H1 (cell line): ENCODE measurements at places on chromosomes 13 and 19. TPM values are rescaled to one million over a fixed set of nuclear protein-coding genes. Genes with fewer than 3 reads are reported as not detected.

DNA sequence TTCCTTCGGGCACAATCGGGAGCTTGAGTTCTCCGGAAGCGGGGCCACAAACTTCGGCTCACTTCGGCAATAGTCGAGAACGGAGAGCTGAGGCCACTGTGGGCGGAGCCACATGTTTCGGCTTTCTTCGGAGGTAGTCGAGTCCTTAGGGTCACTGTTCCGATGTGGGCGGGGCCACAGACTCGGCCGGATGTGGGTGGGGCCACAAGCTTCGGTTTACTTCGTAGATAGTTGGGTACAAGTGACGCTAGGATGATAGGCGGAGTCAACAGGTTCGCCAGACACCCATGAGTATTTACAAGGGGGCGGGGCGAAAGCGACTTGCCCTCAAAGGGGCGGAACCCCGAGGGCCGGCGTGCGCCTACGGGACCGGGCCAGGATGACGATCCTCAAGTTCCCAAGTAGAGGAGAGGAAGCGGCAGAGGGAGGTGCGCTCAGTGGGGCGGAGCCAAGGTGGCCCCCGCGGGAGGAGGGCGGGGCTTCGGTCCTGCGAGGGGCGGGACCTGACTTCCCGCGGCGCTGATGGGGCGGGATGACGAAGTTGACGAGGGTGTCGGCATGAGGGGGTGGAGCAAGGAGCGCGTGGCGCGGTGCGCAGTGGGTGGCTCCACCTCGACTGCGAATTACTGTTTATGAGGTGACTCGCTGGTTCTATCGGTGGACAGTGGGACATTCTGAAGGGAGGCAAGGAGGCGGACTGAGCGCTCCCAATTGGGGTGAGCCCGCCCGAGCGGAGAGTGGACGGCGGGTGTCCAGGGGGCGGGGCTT lies 539 bp upstream of the MBOAT7 start:
- peak; percentile 100 for DNase-seq

DNA sequence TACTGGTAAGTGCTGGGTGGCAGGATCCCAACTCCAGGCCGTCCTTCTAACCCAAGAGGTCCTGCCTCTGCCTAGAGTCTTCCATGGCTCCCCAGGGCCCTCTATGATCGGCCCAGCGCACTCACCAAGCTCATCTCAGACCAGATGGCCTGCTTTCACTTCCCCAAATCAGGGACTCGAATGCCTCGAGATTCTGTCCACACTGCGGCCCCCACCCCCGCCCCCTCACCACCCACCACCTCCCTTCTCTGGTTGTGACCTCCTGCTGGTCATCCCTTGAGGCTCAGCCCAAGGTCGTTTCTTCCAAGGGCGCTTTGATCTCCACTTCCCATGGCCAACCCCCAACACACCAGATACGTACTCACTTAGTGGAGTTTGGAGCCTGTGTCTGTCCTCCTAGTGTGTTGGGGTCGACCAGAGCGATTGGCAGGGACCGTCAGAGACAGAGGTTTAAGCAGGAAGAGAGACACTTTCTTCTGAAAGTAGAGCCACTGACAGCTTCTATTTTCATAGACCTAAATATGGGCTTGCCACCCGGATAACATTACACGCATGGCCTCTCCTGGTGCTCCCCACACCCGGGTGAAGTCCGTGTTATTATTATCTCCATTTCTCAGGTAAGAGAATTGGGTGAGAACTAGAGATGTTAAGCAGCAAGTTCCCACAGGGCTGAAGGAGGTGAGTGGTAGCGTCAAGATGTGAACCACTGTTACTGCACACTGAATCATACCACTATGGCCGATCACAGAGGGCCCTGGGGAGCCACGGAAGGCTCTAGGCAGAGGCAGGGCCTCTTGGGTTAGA lies at the start of gene FCER2:
Gene FCER2 (minus strand): TSS at position 478 of the 804 bp plus-strand sequence. CDS start 2,371 bp downstream, outside the sequence.
- DNase-seq = no peak

GRCh38 chr13:76406243-76406642 lies 480.0 kb downstream of the KCTD12 start:
- DNase-seq = no peak

GRCh38 chr19:1474765-1475351 lies 4.2 kb downstream of the C19orf25 start:
- DNase-seq = no peak

GRCh38 chr19:10291554-10292205 lies 1.9 kb downstream of the ICAM5 start:
- DNase-seq = no peak

DNA sequence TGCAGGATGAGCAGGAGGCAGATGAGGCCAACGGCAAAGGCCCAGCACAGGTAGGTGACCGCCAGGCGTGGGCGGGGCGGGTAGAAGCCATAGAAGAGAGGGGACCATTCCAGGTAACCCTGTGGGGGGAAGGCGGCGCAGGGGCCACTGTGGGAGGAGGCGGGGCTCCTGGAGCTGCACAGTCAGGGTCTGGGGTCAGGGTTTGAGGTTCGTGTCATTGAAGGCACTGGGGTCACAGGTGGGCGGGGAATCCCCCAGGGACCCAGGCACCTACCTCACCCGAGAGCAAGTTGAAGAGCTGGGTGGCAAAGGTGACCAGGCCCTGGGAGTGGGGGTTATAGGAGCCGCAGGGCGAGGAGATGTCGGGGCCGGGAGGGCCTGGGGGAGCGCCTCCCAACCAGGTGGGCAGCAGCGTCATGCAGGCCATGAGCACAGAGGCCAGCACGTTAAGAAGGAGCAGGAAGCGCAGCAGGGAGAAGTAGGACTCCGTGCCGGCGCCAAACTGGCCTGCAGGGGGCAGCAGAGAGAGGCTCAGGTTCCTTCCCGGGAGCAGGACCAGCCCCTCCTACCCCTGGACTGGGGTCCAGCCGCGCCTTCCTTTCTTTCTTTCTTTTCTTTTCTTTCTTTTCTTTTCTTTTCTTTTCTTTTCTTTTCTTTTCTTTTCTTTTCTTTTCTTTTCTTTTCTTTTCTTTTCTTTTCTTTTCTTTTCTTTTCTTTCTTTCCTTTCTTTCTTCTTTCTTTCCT lies 4.6 kb downstream of the TMC4 start:
- DNase-seq = peak; percentile 100

GRCh38 chr13:27321468-27322431 lies 51.1 kb downstream of the RASL11A start:
- no peak for DNase-seq

- DNase-seq = no peak
These were observed 81.6 kb downstream of the ESD start for GRCh38 chr13:46715363-46715762.

GRCh38 chr19:55353356-55353802 lies 1.1 kb downstream of the COX6B2 start:
- no peak for DNase-seq

- DNase-seq = no peak
These were observed 3.5 kb downstream of the KCNA7 start for GRCh38 chr19:49069026-49069425.

- no peak for DNase-seq
These were observed 11.2 kb upstream of the ZNF358 start for GRCh38 chr19:7504684-7505083.

GRCh38 chr13:94758436-94758960 lies 46.2 kb upstream of the SOX21 start:
- DNase-seq = no peak

GRCh38 chr19:19405971-19406877 lies 749 bp downstream of the GATAD2A start:
- DNase-seq = peak; percentile 78

- no peak for DNase-seq
These were observed 191.8 kb upstream of the NBEA start for GRCh38 chr13:34750078-34750931.

DNA sequence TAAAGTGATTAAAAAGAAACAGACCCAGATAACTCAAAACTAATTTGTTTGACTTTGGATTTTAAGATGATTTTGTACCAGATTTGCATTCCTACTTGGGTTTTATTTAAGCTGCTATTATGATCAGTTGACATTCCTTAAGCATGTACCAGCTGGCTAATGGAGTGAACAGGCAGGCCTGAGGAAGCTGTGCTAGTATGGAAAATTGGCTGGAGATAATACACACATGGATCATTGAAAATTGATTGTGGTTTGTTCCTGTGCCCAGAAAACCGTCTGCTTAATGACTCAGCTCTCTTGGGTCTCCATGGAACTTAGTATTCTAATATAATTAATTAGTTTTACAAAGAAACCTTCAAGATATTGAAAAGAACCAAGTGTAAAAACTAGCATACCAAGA lies 22.6 kb downstream of the POLR1D start:
- DNase-seq = no peak

DNA sequence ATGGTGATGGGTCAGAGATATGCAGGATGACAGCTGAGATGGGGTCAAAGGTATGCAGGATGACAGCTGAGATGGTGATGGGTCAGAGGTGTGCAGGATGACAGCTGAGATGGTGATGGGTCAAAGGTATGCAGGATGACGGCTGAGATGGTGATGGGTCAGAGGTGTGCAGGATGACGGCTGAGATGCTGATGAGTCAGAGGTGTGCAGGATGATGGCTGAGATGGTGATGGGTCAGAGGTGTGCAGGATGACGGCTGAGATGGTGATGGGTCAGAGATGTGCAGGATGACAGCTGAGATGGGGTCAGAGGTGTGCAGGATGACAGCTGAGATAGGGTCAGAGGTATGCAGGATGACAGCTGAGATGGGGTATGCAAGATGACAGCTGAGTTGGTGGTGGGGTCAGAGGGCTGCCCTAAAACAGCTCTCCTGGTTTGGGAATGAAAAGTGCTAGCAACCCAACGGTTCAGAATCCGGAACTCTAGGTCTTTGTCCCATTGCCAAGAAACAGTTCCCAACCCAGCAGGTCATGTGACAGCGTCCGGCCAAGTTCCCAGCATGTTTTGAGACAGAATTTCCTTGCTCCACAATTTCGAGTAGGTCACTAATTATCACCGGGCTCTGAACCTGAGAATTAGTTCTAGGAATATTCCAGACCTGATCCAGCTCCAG lies 3.2 kb downstream of the SELENOW start:
- DNase-seq = no peak

GRCh38 chr13:110108348-110109139 lies 198.4 kb downstream of the COL4A1 start:
- no peak for DNase-seq

GRCh38 chr19:5050067-5050656 lies 81.2 kb downstream of the KDM4B start:
- no peak for DNase-seq

DNA sequence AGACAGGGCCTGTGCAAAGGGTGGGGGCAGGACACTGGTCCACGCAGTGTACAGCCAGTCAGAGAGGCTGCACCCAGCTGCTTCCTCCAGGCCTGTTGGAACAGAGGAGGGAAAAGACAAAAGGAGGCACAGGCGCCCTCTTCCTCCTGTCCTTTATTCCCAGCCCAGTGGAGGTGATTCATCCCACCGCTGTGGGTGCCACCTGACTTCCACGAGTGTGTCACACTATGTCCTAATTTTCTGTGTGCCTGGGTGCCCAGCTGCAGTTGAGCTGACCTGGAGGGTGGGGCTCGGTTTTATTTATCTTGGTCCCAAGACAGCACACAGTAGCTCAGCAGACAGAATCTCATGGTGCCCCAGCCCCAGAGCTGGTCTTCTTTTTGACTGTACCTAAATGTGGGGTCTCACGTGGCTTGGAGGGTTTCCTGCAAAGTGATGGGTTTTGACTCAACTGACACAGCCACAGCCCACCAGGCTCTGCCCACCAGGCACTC lies 9.0 kb downstream of the EPS15L1 start:
- no peak for DNase-seq

- DNase-seq = no peak
These were observed 2.1 kb upstream of the HOOK2 start for GRCh38 chr19:12777217-12778016.

DNA sequence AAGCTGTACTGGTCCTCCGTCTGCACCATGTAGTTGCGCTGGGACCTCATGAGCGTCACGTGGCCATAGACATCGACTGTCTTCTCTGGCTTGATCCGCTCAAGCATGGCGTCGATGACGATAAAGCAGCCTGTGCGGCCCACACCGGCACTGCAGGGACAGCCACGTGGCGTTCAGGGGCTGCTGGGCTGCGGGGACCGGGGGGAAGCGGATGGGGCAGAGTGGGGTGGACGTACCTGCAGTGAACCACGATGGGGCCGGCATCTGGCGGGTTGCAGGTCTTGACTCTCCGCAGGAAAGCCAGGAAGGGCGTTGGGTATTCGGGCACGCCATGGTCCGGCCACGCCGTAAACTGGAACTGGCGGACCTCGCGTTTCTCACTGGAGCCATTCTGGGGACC lies 128.5 kb downstream of the PTPRS start:
- DNase-seq = no peak

Gene NALCN
- total RNA-seq = 0.54 TPM in 2 replicates

Gene ZNF568
- total RNA-seq = 2.4 and 2.7 TPM in 2 replicates

Gene CBARP
- total RNA-seq = 14.7 and 18.0 TPM in 2 replicates

Gene FBXO17
- 14.5 and 15.3 TPM in 2 replicates for total RNA-seq

Gene ZNF566
- 16.1 and 16.6 TPM in 2 replicates for total RNA-seq

Gene CLPTM1
- total RNA-seq = 84.8 and 95.8 TPM in 2 replicates

Gene MED26
- total RNA-seq = 10.7 and 12.3 TPM in 2 replicates

Gene CHAF1A
- 146 and 147 TPM in 2 replicates for total RNA-seq

Gene ADAT3
- total RNA-seq = 10.2 and 10.8 TPM in 2 replicates

Gene C19orf85
- total RNA-seq = 3.2 and 3.6 TPM in 2 replicates

Gene CAB39L
- 4.1 and 4.8 TPM in 2 replicates for total RNA-seq
